ENCODE measurements at places on chromosomes 5 and 9.

DNA sequence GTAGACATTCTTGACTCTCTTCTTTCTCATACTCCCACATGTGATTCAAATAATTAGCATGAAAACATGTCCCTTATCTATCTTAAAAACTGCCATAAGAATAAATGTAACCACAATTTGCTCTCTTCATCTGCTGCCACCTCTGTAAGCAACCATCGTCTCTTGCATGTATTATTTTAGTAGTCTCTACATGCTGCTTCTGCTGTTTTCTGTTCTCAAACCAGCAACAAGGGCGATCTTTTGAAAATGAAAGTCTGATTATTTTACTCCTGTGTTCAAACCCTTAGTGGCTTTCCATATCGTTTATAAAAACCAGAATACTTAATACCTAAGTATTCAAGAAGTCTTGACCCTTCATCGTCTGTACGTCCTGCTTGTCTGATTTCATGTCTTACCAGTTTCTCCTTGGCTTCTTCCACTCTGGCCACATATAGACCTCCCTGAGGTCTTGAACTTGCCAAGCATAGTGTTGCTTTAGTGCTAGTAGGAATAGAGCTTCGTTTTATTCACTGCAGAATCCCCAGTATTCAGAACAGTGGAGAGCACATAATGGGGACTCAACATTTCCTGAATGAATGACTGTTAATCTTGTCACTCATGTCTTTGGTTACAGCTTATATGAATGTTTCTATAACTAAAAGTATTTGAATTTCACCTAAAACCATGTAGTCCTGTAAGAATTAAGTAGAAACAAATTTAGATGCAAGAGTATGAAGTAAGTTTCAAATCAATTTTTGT lies 10.6 kb downstream of the CDC42SE2 start:
- no peak for DNase-seq

DNA sequence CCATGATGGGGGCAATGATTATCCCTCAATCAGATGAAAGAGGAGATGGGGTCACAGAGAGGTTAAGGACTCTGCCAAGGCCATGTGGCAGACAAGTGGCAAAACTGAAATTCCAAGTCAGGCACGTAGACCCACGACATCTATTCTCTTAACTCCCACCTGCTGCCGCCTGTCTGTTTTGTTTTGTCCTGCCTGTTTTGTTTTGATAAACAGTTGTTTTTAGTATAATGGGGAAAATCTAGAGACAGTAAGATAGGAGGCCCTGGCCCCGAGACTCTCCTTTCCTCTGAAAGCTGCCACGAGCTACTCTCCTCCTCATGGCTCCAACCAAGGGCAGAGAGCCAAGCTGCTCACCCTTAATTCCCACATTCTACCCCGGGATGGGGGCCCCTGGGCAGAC lies 4.9 kb downstream of the FSTL4 start:
- no peak for DNase-seq

DNA sequence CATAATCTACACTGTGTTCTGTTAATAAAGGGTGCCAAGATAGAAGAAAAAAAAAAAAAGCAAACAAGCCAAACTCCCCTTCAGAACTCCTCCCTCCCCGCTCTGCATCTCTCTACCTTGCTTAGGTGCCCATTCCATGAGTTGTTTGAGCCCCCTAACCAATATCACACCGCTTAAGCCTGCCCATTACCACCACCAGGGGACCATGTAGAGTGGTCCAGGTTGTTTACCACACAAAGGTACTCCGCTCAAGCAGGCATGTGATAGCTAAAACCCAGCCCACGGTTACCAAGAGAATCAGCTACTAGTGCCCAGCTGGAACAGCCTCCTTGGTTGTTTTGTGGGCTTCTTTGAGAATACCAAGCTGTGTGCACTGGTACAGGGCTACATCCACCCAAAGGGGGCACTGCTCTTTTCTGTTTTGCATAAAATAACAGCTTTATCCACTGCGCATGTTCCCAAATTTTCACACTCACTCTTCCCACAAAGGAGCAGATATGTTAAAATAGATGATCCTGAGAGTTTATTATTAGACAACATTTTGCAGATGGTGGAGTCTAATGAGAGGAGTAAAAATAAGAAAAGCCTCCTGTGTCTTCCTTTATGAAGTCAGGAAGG lies 304.1 kb downstream of the DEPDC1B start:
- no peak for DNase-seq

GRCh38 chr9:33510262-33511183 lies 13.5 kb upstream of the ANKRD18B start:
- peak; percentile 22 for DNase-seq

GRCh38 chr5:35908814-35909213 lies 29.6 kb downstream of the CAPSL start:
- DNase-seq: no peak

DNA sequence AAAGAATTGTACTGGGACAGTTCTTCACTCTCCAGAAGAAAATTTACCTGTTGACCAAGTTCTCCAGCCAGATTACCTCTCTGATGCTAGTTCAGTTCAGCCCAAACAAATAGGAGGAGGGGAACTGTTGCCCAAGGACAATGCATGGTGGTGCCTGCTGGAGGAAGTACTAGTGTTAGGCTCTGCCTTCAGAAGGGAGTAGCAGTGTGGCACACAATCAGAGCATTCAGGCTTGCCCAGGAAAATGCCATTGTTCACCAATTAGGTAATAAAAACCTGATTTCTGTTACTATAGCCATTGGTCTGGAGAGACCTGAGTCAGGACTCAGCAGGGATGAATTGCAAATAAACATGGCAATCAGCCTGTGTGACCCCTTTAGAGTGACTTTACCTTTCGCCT lies 720.8 kb upstream of the ZNF608 start:
- DNase-seq: no peak

DNA sequence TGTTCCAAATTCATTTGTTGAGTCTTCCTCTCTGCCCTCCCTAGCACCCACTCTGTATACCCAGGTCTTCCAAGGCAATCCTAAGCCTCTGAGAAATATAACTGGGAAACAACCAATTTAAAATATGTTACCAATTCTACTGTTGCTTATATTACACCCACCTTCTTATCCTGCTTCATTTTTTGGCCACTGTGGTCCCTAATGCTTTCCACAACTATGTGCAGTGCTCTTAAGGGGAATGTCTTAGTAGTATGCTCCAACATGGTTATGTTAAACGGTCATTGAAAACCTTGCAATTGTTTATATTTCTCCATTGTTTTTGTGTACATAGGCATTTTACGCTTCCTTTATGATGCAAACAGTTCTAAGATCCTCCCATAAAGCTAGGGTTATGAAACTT lies 273.1 kb upstream of the HAPLN1 start:
- no peak for DNase-seq

DNA sequence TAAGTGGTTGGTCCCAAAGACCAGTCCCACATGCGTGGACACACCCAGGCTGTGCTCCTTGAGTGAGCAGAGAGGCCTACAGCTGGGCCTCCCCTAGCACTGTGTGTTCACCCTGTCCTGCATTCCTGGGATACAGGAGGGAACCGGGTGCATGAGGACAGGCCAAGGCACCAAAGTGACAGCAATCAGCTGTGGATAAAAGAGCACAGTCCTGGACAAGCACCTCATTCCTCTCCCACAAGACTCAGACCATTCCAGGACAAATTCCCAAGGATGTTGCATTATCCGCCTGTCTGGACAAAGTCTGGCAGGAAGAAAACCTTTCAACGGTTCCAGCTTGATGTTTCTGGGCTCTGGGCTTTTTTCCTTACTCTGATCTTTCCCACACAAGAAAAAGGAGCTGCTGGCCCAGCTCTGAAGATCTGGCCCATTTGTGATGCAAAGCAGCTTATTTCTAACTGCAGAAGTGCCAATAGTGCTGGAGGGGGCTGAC lies 273.2 kb downstream of the ENC1 start:
- no peak for DNase-seq

DNA sequence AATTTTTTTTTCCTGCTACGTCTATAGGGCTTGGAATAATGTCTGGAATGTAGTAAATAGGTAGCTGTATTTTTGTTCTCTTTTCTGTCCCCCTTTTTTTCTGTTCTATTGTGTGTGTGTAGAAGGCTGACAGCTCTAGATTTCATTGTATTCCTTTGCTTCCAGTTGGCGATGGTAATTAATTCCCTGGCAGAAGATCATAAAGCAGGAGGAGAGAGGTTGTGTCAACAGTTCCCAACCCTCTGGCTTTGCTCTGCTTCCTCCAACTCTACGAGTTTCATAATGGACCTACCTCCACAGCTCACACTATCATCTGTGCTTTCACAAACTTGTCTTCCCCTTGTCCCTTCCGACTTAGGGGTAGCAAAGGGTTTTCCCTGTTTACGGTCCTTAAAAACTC lies 117.9 kb upstream of the CDH18 start:
- DNase-seq: no peak

DNA sequence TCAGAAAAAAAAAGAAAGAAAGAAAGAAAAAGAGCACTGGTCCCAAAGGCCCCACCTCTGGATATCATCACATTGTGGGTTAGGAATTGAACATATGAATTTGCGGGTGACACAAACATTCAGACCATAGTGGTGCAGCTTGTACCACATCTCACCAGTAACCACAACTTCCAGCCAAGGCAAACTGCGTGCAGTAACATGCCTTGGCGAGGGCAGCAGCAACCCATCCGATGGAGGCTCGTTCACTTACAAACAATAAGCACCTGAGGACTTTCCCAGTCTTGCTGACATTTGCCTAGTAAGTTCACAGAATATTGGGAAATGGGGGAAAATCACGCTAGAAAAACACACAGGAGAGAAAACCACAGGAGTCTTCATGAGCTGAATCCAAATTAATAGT lies 508.1 kb downstream of the ZNF608 start:
- no peak for DNase-seq

DNA sequence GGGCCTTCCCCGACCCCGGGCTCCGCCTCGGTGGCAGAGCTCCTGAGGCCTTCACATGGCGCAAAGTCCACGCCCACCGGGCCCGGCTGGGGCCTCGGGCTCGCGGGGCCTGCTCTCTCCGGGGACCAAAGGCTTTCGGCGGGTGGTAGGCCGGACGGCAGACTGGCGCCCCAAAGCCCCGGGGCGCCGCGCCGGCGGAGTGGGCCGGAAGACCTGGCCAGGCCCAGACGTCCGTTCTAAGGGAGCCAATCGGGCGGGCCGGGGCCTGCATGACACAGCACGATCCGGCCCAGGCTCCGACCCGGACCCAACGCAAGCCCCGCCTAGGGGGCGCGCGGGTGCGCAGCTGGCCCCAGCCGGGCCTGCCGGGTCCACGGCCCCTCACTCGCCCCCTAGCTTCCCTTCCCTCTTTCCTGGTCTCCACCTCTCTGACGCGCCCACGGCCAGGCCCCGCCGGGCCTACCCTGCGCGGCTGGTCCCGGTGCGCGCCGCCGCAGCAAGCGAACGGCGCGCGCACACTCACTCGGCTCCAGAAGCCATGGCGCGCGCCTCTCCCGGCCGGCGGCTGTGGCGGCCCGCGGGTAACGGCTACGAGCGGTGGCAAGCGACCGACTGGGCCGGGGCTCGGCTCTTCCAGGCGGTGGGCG lies 488 bp downstream of the VCP start:
- no peak for DNase-seq

DNA sequence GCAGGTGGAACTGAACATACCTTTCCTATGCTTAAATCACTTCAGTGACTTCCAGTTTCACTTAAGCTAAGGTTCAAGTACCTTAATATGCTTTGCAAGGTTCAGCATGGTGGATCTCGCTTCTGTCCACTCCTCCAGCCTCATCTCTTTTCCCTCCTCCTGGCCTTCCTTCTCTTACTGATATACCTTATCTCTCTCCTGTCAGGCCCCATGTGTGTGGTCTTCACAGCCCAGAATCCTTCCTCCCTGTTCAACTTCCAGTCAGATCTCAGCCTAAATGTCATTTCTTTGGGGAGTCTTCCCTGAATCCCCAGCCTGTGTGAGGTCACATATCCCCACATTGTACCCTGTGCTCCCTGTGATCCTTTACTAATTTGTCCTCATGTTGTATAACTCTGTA lies 87.7 kb downstream of the ANGPTL2 start:
- DNase-seq: no peak

DNA sequence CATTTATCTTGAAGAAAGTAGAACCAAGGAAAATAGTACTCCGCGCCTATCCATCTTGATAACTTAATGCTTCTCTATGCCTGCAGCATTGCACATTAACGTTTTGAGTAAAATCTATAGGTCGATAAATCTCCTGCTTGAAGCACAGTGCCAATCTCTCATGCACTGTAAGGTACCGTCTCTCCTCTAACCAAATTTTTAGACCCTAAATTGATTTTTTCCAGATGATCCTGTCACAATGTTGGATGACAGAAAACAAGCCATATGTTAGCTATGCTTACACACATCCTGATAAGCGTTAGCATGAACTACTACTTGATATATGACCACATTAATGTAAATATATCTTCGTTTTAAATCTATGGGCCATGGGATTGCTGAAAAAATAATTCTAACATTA lies 723.8 kb upstream of the CDH6 start:
- no peak for DNase-seq
